ENCODE measurements at places on chromosomes 3 and 15.

DNA sequence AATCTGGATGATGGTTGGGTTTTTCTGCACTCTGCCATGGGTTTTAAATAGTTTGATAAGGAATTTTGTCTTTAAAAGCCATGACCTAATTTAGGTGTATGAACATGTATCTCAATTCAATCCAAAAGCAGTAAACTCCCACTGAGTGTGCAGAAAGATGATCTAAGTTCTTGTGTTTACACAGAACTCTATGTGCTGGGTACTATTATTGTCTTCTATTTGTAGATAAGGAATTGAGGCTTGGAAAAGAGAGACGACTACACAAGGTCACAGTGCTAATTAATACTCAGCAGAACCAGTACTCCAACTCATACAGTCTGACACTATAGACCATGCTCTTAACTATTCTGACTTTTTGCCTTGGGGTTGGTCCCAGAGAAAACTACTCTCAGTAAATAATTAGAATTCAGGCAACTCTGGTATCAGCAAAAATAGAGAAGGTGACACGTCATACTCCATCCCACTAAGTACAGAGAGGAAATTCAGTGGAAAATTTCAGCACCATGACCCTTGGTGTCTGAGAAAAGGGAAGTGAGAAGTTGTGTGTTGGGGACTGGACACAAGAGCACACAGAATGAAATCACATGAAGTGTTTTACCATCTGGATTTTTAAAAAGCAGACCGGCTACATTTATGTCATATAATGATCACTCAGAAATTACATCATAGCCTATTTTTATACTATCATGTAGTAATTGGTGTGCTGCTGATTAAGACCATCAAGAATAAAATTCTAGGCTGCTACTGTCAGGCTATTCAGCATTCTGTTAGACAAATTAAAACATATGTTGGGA is 18.3 kb upstream of the MYH15 start:
- no peak for DNase-seq

- DNase-seq, result no peak
Measured at GRCh38 chr3:12771236-12771635, 12.2 kb upstream of the TMEM40 start.

DNA sequence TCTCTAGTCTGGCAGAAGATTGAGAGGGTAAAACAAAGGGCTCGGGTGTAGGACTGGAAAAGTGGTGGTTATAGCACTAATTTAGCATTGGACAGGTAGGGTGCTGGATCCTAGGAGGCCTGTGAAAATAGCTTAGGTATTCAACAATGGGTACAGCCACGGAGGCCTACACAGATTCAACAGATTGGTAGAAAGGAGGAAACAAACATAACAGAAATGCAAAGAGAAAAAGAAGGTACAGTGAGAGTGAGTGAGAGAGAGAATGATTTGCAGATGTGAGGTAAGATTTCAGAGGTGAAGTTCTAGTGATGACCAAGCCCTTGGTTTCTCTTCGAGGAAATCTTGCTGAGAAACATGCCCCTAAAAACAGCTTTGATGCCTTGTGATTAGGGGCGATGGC is 37.9 kb downstream of the ADIPOQ start:
- no peak for DNase-seq

DNA sequence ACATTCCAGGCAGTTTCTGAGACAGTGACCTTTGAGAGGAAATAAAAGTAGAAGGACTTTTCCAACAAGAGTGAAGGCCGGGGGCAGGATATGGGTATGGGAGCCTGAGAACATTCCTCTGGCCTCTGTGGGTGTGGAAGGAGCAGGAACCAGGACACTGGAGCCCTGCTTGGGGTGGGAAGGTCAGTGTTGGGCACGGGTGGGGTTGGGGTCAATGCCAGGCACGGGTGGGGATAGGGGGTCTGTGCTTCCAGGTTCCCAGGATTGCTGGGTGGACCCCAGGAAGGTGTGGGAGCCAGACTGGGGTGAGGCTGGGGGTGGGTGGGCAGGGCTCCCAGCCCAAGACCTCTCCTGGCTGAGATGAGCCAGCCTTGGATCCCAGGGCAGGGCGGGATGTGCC is 163.5 kb downstream of the NSMCE3 start:
- DNase-seq, result no peak

- no peak for DNase-seq
Measured at GRCh38 chr3:32154205-32154579, 47.8 kb downstream of the GPD1L start.

DNA sequence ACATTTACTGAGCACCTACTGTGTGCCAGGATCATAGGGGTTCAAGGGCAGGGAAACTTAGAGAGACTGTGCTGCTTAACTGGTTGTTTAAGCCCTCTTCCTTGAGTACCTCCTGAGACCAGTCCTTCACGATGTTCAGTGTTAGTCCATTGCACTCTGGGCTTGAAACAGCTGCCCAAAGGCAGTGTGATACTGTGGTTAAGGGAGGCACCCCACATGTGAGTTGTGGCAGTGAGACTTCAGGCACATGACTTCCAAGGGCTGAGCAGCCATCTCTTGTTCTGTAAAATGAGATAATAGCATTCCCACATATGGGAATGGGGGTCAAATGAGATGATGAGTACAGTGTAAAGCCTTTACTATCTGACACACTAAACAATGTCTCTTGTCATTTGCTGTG is 75.1 kb downstream of the LINGO1 start:
- no peak for DNase-seq

DNA sequence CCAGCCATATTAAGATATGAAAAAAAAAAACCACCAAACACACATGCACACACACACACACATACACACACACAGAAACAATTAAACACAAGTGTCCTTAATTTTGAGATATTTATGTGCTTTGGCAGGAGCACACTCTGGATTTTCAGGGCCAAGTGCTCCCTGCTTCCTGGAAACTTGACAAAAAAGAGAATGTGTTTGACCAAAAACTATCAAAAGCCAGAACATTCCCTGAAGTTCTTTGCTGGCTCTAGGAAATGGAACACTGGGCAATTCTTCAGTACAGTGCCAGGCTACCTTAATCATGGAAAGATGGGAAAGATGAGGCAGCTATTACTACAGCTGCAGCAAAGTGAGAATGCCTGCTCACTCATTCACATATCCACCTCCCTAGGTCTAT is 44.6 kb downstream of the P3H2 start:
- no peak for DNase-seq

GRCh38 chr3:100400419-100400779 is 490 bp downstream of the TOMM70 start:
- peak; percentile 4 for DNase-seq

DNA sequence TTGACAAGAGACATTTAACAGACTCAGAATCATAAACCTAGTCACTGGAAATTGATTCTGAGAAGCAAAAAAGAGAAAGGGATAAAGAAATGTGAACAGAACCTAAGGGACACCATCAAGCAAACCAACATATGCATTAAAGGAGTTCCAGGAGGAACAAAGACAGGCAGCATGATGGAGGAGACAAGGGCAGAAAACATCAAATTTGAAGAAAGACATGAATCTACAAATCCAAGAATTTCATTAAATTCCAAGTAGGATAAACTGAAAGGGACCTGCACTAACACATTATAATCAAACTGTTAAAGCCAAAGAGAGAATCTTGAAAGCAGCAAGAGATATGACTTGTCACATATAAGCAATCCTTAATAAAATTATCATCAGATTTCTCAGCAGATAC is 122.3 kb downstream of the STT3B start:
- DNase-seq, result no peak

GRCh38 chr3:148464246-148464645 is 233.5 kb upstream of the AGTR1 start:
- no peak for DNase-seq

DNA sequence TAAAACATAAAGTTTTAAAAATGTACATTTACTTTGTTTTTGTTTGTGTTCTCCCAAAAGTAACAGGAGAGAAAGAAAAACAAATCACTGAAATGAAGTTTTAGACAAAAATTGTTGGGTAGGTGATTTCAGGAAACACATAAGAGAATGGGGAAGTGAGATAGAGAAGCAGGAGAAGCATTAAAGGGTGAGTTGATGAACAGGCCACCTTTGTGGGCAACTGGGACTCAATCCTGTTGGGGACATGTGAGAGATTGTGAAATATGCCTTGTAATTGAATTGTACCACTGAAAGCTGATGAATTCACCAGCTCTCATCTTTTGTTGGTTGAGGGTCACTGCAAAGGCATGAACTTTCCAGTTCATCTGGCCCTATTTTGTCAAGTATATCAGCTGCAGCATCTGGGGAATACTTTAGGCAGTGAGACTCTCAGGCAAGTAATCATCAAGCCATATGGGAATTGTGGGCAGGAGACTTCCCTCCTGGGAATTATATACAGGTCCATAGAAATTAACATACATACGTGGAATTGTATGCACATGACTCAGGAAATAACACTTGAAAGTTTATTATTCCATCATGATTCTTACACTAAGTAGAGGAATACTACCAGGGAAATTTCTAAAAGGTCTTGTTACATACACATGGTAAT is 181.0 kb downstream of the ZBBX start:
- no peak for DNase-seq

GRCh38 chr3:38137615-38138348 is 679 bp upstream of the MYD88 start:
- no peak for DNase-seq

- DNase-seq, result no peak
Measured at GRCh38 chr15:58627701-58628100, 121.8 kb downstream of the ADAM10 start.

GRCh38 chr15:92896561-92896960 is 3.6 kb upstream of the CHD2 start:
- no peak for DNase-seq

- no peak for DNase-seq
Measured at GRCh38 chr3:156751461-156752025, 74.6 kb upstream of the LEKR1 start.

- DNase-seq, result no peak
Measured at GRCh38 chr15:57060799-57061198, 142.4 kb downstream of the TCF12 start.

- DNase-seq, result no peak
Measured at GRCh38 chr3:131353016-131353877, 28.3 kb upstream of the NUDT16 start.
